ENCODE measurements at places on chromosomes 13 and 19.

DNA sequence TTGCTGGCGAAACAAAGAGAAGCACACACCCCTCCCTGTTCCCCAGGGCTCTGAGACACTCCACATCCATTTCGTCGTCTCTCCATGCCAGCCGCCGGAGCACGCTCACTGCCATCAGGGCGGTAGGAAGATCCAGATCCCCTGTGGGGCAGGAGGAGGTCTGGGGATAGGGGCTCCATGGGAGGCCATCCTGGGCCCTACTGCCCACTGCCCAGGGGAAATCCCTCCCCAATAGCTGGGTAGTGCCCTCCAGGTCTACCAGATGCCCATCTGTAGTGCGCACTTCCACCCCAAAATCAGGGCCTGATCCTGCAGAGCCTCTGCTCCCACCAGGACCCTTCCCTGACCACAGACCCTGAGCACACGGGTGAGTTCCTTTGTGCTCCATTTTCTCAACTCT, 80.3 kb downstream of the EFNB2 start:
- DNase-seq, result no peak

GRCh38 chr13:28640861-28641599, 17.9 kb upstream of the POMP start:
- DNase-seq, result no peak

- DNase-seq, result no peak
Observed at GRCh38 chr13:42543215-42543797, 30.6 kb upstream of the TNFSF11 start.

DNA sequence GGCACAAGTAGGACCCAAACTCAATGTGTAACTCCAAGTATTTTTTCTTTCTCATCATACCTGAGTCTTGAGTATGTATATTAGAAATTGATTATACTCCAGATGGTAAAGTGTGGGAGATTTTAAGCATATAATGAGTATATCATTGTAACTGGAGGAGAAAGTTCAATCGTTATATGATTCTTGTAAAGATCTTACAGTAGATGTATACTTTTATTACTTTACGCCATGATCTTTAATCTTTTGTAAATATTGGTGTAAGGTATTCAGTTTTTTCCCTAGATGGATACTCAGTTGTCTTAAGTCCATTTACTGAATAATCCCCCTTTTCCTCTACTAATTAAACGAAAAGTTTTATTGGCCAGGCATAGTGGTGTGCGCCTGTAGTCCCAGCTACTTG, 25.2 kb downstream of the PAN3 start:
- DNase-seq, result no peak

DNA sequence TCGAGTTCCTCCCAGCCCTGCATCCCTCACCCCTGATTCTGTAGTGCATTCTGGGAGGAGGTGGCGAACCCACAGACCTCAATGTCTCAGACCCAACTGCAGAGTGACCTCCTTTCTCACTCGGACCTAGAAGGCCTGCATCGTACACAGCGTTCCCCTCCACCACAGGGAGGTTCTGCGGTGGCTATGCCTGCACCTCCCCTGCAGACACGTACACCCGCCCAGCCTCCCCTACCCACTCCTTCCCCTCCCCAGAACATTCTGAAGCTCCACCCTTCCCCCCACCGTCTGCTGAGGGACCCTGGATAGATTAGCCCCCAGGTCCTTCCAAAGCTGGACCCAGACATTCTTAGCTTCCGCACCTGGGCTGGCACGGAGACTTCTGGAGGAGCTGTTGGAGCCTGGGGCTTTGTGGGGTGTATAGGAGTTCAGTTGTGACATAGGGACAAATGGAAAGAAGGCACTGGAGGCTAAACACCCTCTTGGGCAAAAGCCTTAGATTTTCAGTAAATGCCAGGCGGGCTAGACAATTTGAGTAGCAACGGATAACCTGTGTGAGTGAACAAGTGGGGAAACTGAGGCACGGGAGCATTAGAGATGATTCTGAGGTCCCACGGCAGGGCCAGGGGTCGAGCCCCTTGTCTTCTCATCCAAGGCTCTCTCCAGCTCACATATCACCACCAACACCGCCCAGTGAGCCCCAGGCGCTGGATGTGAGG, 420 bp upstream of the FSD1 start:
- no peak for DNase-seq

- DNase-seq, result peak; percentile 47
Observed at GRCh38 chr19:21439201-21439751, 42.3 kb downstream of the ZNF493 start.

DNA sequence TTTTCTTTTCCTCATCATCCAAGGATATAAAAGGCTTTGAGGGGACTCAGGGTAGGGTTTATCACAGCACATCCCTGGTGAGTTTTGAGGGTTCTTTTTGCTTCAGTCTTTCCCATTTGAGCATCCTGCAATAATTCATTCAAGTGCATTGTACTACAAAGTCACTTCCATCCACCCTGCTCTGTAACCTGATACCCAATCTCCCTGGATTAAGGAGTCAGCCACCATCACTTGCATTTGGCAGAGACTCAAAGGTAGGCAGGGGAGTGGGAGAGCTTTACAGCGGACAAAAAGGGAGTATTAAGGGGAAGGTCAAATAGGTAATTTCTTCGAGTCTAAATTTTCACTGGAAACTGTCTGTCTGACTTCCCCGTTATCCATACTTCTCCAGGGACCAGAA, 216.1 kb upstream of the TMTC4 start:
- DNase-seq, result no peak

DNA sequence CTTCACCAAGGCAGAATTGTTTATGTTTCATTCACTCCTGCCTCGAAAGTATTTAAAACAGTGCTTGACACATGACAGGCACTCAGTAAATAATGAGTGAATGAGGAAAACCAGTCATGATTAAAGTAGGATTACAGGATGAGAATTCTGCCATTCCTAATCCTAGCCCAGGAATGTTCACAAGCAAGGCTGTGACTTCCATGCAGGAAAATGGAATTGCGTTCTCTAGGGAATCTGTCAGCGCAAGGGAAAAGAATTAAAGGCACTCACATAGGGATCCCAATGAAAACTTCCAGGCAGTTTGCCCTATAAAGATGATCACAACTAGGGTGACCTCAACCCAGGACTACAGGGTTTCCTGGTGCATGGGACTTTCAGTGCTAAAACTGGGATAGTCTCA, 143.4 kb downstream of the CYSLTR2 start:
- DNase-seq, result no peak

- DNase-seq, result no peak
Observed at GRCh38 chr13:50257646-50258045, 242.4 kb downstream of the KCNRG start.

DNA sequence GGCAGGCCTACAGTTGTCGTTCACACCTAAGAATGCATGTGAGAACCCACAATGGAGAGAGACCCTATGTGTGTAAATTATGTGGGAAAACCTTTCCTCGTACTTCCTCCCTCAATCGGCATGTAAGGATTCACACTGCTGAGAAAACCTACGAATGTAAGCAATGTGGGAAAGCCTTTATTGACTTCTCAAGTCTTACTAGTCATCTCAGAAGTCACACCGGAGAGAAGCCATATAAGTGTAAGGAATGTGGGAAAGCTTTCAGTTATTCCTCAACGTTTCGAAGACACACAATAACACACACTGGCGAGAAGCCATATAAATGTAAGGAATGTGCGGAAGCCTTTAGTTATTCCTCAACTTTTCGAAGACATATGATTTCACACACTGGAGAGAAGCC, 11.3 kb downstream of the ZNF555 start:
- no peak for DNase-seq

- no peak for DNase-seq
Observed at GRCh38 chr13:77832339-77833100, 86.1 kb downstream of the EDNRB start.

DNA sequence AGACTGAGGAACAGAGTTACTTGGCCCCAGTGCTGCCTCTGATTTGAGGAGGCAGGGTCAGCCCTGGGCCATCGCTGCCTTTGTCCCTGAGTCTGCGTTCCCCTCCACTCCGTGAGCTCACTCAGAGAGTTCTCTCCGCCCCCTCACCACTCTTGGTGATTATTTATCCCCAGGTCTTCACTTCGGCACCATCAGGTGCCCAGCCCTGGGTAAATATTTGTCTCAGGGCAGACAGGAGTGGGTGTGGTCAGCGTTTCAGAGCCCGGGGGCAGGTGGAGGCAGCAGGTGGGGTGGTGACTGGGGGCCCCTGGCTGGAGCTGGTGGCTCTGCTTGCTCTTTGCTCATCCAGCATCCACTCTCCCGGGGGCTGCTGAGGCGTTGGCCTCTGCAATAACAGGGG, 20.6 kb downstream of the PPP1R37 start:
- DNase-seq, result peak; percentile 21

GRCh38 chr13:42129033-42129432, 80.6 kb downstream of the DGKH start:
- no peak for DNase-seq

DNA sequence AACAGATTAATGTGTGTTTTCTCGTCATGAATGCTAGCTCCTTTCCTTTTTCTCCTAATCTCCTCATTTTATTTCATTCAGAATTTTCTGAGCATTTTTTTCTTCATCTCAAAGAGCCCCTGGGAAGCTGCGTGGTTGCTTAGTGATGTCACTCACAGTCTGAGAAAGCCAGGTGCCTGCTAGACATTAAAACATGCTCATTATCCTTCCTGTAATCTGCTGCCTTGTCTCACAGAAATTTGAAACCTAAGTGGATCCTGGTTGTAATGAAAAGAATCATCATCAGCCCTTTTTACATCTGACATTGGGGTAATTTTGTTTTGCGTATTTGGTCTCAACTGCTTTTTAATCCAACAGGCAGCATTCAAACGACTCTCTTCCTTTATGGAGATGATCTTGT, 108.2 kb upstream of the RNF113B start:
- no peak for DNase-seq

GRCh38 chr13:113155982-113156655, 2.3 kb upstream of the PROZ start:
- no peak for DNase-seq

DNA sequence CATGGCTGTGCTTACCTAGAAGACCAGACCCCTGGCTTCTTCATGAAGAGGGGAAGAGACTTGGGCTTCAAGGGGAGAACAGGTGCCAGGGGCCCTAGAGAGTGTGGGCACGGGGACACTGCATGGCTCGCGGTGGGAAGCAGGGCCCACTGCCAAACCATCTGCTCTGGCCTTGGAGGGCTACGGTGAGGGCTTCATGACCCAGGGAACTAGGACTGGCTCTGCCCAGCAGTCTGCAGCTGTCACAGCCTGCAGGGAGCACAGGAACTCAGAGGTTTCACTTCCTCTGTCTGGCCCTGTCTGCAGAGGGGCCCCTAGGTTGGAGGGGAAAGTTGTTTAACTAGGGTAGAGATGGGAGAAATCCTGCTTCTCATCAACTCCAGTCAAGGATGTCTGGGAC, 4.3 kb downstream of the ERCC1 start:
- DNase-seq, result no peak

DNA sequence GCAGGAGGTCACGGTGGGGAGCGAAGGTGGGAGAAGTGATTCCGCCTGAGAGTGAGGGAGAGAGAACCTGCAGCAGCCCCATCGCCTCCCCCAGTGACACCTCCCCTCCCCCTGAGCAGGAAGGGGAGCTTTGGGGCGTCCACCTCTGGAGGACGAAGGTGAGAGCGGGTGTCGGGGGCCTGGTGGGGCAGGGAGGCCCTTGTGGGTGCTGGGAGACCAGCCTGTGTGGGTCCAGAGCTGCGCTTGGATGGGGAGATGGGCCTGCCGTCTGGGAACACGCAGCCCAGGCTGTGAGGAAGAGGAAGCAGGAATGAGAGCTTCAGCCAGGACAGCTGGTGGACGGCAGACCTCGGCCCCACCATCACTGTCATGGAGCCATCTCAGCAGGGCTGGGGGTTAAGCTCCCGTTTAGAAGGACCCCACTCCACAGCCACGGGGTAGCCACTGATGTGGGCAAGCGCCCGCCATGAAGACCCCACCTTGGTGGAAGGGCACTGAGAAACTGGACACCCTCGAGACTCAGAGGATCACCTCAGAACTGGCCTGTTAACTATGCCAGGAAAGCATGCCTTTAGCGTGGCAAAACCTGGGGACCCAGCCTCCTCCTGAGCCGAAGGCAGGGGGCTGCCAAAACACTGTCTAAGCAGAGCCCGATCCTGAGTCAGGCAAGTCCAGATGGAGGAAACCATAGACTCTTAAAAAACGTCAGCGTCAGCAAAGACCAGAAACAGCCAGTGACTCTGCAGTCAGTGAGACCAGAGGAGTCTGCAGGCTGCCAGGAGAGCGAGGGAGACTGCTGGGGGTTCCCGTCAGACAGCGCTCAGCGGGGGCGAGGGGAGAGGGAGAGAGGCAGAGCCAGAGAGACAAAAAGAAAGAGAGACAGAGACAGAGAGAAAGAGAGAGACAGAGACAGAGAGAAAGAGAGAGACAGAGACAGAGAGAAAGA, 6.4 kb upstream of the PROZ start:
- DNase-seq, result peak; percentile 69

- DNase-seq, result no peak
Observed at GRCh38 chr13:24505756-24506155, 6.8 kb downstream of the PARP4 start.

DNA sequence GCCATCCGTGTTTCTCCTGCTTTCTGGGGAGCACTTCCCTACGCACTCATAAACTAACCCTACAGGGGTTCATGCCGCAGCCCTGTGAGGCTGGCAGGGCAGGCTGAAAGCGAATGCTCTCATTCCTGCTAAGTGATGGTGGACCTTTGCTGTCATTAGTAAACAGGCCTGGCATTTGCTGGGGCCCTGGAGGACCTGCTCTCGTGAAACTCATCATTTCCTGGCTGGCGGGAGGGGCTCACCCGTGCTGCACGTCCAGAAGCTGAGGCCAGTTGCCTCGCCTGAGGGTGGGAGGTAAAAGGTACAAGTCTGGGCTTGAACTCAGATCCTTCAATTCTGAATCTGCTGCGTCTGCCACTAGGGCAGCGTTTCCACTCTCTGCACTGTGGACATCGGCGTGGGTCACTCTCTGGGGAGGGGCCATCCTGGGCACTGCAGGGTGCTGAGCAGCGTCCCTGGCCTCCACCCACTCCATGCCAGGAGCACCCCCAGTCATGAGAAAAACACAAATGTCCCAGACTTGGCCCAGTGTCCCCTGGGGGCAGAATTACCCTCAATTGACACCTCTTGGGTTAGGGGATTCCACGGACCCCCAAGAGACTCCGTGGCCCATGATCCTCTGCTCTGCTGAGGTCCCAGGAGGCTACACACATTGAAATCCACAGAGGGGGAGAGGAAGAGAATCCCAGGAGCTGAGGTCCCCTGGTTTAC, 7.0 kb downstream of the MOB3A start:
- no peak for DNase-seq

- DNase-seq, result no peak
Observed at GRCh38 chr19:55362174-55362989, 678 bp downstream of the GARIN5B start.
